Kidney (tissue), 22 donors: ENCODE measurements at places on chromosomes 7 and 10. TPM values are rescaled to one million over a fixed set of nuclear protein-coding genes. Genes with fewer than 3 reads are reported as not detected.

MMP21 gene
- polyA plus RNA-seq, result not detected

CYP2E1 gene
- 3.4 TPM for polyA plus RNA-seq

DNA sequence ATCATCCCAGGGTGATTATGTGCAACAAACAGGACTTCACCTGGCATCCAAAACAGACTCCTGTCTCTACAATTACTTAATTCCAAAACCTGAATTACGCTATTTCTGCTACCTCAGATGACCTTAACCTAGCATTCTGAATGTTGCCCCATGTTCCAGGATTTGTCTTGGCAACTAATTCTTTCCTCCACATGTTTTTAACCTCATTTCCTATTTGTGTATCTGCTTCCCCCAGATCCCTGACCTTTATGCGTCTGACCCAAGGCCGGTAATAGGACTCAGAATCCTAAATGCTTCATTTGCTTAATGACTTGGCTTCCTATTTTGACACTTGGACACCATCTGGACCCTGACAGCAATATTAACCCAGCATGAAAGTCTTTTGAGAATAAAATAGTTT lies 8.7 kb upstream of the ING3 start:
- no peak for DNase-seq

DNA sequence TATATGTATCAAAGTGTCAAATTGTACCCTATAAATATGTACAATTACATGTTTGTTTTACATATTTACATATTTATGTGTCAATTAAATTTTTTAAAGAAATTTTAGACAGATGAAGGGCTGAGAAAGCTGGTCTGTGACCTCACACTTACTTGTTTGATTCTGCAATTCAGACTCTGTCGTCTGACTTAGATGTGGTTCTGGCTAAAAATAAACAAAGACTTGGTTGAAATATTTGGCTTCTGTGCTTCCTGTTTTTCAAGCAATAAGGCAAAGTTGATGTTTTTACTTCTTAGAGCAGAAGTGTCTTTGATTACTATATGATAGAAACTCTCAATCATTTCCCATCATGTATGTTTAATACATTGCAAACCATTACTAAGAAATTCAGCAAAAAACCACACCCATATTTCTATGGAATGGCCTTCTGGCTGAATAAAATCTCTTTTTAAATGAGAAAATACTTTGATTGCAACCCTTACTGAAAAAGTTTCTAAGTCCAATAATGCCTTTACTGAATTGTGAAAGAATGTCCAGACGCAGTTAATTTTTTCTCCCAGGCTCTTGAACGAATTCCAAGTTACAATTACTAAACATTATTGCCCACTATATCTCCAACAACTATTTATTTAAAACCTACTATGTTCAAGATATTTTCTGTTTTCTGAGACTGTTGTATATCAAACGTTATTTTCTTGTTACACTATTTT lies 59.5 kb upstream of the PRKG1 start:
- no peak for DNase-seq

CCDC172 gene
- not detected for polyA plus RNA-seq

DNA sequence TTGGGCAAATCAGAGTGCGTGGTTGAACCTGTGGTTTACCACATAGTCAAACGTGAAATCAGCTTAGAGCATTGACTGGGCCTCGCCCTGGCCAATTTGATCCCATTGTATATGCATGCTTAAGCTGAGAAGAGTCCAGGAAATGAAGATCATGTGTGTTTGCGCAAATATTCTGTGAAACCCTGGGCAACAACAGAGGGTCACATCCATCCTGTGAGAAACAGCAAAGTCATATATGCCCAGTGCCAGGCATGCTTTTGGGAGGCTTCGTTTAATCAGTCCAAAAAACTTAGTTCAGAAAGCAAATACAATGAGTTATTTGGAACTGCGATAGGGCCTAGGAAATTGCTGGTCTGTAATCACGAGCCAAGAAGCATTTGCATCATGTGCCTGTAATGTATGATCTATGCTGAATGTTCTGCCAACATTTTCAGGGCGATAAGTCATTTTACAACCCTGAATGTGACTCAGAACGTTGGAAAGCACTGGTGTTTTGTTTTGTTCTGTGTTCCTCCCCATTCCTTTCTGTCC lies 412.1 kb upstream of the CELF2 start:
- no peak for DNase-seq

DNA sequence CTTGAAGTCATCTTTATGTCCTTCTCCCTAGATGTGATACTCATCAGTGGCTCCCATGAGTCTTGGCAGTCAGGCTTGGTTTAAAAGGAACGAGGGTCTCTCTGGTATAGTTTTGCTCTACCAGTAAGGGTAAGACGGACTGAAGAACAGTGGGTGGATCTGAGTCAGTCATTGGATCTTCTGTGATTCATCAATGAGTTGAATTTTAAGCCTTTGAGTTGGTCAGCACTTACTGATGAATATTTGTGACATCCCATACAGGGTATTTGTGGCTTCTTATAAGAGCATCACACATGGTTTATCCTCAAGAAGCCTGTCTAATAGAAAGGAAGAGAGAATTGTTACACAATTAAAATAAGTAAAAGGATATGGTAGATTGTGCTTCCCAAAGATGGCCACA lies 87.3 kb upstream of the NAMPT start:
- no peak for DNase-seq

- no peak for DNase-seq
Measured at GRCh38 chr7:34939175-34939574, 98.1 kb downstream of the DPY19L1 start.

DNA sequence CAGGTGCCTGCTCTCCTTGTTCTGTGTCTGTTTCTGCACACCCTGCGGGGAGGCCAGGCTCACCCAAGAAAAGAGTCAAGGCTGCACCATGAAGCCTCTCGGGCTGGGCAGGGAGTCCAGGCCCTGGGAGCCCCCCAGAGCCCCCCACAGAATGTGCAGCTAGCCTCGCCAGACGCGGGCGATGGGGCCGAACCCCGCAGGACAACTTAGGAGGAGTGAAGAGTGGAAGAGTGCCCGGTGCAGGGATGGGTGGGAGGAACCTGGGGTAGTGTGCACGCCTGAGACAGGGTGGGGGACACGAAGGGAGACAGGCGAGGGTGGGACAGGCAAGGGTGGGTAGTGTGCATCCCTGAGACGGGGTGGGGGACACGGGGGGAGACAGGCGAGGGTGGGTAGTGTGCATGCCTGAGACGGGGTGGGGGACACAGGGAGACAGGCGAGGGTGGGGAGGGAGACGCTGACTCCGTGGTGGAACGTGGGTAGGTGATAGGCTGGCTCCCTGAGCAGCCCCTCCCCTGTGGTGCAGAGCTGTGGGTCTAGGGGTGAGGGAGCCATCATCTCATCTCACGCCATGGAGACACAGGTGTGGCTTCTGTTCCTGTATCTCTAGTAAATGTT lies 615.4 kb downstream of the DNAJB6 start:
- DNase-seq, result no peak

DNA sequence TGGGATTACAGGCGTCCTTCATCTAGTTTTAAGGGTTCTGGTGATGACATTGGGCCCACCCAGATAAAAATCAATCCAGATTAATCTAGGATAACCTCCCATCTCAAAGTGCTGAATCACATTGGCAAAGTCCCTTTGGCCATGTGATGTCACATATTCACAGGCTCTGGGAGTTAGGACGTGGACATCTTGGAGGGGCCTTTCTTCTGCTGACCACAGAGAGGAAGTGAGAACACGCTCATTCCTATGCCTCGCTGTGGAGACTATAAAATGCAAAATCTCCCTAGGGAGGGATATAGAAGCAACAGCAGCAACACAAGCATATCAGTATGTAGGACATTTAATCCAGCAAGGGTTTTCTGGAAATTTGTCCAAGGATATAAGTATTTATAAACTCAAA lies 266.0 kb upstream of the PITRM1 start:
- DNase-seq, result no peak

GRCh38 chr10:71316786-71317160 lies 2.3 kb upstream of the SLC29A3 start:
- no peak for DNase-seq

DNA sequence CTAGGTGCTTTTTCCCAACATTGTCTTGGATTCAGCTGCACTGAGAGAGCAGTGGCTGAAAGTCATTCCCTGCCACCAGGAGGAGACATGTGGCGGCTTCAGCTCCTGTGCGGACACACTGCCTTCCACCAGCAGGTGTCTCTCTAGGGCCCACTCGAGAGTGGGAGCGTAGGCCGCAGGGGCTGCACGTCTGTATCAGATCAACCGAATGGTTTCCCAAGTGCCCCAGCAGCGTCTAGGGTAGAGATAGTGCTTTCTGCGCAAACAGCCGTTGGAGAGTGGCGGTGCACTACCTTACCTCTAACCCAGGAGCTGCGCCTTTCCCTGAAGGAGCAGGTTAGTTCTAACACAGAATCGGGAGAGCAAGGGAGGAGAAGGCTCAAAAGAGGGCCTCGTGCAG lies 31.7 kb downstream of the PAPOLB start:
- no peak for DNase-seq

DNA sequence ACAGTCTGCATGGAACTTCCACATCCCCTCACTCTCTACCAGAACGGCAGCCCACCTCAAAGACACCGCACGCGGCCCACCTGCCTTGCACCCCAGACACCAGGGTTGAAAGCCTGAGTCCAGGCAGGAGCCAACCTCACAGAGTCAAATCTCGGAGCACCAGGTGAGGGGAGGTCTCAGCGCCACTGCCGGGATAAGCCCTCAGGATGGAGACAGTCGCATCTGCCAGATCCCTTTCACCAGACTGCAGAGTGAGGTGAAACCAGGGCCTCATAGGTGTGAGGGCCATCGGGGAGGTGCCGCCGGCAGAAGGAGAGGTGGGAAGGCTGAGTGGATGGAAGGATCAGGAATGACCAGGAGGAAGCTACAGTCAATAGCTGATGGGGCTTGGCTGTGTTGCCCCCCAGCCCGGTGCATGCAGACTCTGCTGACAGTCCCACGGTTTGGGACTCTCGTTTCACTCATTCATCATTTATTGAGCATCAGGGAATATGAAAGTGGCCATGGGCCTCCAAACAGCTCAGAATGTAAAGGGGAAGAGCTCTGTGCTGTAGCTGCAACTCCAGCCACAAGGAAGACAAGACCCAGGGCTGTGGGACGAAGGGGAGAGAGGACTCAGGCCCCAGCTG lies 315.0 kb downstream of the PTPRN2 start:
- DNase-seq, result no peak

- DNase-seq, result no peak
Measured at GRCh38 chr10:112650588-112651030, 203.6 kb downstream of the VTI1A start.

INSYN2A gene
- not detected for polyA plus RNA-seq

ABCA13 gene
- polyA plus RNA-seq, result 0.62 TPM

VSTM2A gene
- not detected for polyA plus RNA-seq

DNA sequence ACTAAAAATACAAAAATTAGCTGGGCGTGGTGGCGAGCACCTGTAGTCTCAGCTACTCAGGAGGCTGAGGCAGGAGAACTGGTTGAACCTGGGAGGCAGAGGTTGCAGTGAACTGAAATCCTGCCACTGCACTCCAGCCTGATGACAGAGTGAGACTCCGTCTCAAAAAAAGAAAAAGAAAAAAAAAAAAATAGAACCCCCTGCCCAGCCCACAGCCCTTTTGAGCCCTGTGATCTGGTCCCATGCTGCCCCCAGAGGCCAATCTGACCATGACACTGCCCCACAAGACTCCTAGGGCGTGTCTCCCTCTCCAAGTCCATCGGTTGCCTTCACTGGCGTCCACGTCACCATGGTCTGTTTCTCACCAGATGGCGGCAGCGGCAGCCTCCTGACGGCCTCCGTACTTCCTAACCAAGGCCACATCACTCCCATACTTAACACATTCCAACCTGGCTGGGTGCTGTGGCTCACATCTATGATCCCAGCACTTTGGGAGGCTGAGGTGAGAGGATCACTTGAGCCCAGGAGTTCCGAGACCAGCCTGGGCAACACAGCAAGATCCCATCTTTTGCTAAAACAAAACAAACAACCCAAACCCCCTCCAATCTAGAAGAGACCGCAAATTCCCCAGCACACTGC lies 18.0 kb downstream of the STX1A start:
- DNase-seq, result no peak

FXYD4 gene
- 392 TPM for polyA plus RNA-seq

- DNase-seq, result peak; percentile 64
Measured at GRCh38 chr7:103524042-103524907, 78.3 kb upstream of the SLC26A5 start.

TRIM74 gene
- not detected for polyA plus RNA-seq

DNA sequence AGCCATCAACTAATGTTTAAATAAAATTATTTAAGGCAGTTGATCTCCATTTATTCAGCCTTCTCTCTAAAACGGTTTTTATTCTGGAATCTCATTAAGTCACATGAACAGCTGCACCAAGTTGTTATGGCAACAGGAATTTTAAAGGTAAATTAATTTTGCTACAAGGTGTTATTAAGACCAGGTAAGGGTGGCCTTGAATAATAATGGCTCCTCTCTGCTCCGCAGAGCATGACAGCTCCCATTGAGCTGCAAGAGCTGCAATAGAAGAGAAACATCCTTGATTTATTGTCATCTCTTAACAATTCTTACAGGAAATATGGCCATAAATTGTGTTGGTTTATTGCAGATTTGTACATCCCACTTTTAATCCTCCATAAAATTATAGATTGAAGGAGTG lies 165.8 kb downstream of the KLF6 start:
- DNase-seq, result no peak

DNA sequence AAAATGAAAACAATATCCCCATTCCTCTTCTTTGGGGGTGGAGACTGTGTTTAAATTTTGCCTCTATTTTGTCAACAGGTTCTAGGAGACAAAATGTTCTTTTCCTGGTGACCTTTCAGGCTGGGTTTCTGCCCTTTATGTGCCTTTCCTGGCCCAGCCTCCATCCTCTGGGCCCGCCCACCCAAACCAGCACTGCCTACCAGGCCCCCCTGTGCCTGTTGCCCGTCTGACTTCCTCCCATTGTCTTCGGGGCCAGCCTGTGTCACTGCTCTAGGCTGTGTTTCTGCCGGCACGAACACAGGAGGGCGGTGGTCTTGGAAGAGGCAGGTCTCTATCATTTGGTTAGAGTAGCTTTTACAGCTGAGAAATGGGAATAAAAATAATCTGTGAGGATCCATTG lies 13.9 kb downstream of the TSPAN14 start:
- no peak for DNase-seq

DNA sequence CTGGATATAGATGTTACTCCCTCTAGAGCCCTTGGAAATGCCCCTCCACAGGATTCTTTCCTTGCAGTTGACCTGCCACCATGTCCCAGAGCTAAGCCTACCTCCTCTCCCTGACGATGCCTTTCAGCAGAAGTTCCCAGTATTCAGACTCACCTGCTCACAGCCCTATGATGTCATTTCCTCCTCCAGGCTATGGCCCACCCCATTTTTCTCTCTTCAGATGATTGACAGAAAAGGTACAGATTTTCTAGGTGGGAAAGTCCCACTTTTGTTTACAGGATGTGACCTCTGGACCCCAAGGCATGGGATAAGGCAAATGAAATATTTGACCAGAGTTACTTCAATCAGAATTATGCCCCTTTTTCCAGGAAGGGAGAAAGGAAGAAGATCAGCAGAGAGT lies 280.2 kb upstream of the PHYHIPL start:
- DNase-seq, result no peak

DNA sequence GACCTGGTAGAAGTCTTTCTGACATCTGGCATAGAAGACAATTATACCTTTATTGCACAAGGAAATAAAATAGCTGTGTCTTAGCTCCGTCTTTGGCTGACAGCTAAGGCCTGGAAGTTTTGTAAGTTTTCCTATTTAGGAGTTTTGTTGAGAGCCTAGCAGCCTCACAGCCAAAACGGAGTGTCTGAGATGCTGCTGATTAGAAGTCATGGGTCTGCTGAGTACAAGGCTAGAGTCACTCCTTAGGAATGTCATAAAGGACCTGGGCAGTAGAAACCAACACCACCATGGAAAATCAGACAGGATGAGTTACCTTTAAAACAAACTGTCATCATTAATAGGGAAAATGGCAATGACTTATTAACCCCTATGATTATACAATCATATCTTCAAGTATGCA lies 442.5 kb downstream of the KCNMA1 start:
- DNase-seq, result no peak
